Right lobe of liver (tissue), 6 donors: ENCODE measurements at places on chromosomes 11 and 22. TPM values are rescaled to one million over a fixed set of nuclear protein-coding genes. Genes with fewer than 3 reads are reported as not detected.

The C11orf16 gene
- total RNA-seq: not detected

The PRG3 gene
- total RNA-seq: not detected

The HIPK3 gene
- 38.3 TPM for total RNA-seq

The TALDO1 gene
- total RNA-seq: 178 TPM

The MED19 gene
- total RNA-seq: 6.6 TPM

The EXT2 gene
- 28.2 TPM for total RNA-seq

The CARNS1 gene
- 0.12 TPM for total RNA-seq

The OR51B4 gene
- total RNA-seq: not detected

The ZNF280B gene
- total RNA-seq: not detected

The MRGPRE gene
- not detected for total RNA-seq

The NXPE2 gene
- total RNA-seq: not detected

The SAA1 gene
- 11,381 TPM for total RNA-seq

The MS4A6E gene
- not detected for total RNA-seq

The MMP3 gene
- total RNA-seq: not detected

The OR8B8 gene
- total RNA-seq: not detected

The USP2 gene
- total RNA-seq: 10.3 TPM

The PCF11 gene
- total RNA-seq: 16.5 TPM
